ENCODE measurements at places on chromosomes 7 and 10.

DNA sequence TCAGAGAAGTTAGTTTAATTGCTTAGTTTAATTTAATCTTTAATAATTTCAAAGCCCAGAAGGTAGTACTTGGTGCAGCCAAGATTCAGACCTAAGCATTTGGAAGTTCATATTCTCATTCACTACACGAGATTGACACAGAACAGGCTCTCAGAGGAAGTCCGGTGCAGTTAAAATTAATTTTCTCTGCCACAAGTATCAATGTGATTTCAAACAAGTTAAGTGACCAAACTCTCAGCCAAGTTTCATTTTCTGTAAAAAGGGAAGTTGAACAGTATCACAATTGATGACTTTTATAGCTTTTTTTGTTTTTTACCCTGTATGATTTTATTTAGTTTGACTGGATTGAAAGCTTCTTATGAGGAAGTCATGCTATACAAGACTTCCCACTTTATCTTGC lies 1494.9 kb upstream of the LRRTM3 start:
- DNase-seq = no peak

GRCh38 chr7:30114536-30115238 lies 20.1 kb upstream of the MTURN start:
- DNase-seq = no peak

DNA sequence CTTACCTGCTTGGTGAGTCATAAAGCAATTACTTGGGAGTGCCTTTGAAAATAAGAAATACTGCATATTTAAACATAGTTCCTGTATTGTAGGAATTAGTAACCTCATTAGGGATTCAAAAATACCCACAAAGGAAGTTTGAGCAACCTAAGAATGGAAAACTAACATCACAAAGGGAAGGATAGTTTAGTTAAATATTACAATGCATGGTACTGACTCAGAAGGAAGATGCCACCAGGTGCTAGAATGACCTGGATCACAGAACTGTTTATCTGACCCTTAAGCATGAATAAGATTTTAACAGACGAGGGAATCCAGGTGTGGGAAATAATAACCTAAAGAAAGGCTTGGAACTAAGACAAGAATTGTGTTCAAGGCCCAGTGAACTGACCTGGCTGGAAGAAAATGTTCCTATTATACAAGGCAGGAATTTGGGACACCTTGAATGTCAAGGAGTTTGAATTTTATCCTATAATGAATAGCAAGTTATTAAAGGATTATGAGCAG lies 106.4 kb downstream of the GSAP start:
- DNase-seq = no peak

DNA sequence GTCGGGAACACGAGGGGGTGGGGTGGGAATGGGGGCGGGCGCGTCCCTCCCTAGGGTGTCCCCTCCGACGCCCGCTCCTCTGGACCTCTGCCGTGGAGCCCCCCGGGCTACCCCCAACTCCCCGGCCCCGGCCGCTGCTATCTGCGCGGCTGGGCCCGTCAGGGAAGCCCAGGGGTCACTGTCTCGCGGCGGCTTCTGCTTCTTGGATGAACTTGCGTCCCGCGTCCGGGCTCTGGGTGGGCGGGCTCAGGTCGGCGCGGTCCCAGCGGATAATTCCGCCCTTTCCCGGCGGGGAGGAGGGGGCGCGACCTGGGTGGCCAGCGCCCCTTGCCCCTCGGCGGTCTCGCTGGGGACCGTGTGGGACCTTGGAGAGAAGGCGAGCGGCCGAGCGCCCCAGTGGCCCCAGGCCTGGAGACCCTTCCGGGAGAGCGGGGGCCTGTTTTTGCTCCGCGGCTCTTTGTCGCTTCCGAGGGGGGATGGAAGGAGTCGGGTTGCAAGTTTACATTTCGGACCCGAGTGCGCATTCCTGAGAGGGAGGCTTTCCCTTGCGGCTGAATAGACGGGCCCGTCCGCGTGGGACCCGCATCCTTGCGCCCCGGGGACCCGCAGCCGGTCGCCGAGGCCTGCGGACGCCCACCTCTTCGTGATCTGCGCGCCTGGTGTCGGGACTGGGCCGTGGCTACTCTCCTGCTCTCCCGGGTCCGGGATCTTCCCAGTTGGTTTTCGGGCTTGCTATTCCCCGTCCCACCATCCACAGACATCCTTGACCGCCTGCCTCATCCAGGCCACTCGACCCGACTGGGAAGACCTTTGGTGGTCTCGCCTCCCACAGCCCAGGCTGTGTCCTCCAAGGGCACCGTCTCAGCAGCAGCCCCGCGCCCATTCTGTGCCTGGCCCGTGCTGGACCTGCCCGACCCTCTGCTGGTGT lies 812 bp downstream of the DOCK1 start:
- DNase-seq = no peak

DNA sequence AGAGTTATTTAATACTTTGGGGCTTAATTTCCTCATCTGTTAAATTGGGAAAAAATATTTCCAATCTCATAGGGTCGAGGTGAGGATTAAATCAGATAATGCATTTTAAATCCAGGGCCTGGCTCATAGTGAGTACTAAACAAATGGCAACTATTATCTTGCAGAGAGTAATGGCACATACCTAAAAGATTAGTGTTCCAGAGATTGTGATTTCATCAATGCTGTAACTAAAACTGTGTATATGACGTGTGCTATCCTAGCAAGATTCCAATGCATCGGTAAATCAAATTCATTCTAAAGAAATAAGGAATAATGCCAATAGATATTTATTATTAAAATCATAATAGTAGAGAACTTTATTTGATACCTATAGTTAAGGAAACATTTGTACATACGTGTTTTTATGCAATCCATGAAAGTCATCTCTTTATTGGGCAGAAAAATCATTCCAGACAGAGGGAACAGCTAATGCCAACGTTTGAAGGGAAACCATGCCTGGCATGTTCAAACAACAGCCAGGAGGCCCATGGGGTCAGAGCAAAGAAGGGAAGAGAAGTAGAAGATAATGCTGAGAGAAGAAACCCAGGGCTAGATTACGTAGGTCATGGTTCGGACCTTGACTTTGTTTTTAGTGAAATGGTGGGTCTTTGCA lies 174.8 kb upstream of the AGR3 start:
- no peak for DNase-seq

- no peak for DNase-seq
Measured at GRCh38 chr7:158949359-158949758, 93.0 kb downstream of the DYNC2I1 start.

- DNase-seq = no peak
Measured at GRCh38 chr10:21260506-21261149, 264.9 kb downstream of the SKIDA1 start.

- no peak for DNase-seq
Measured at GRCh38 chr7:52257890-52258289, 777.5 kb upstream of the POM121L12 start.

- no peak for DNase-seq
Measured at GRCh38 chr10:69855346-69856111, 53.8 kb downstream of the COL13A1 start.

Data from CD4-positive, alpha-beta T cell treated with Interleukin-1 beta for 1 hour (primary cell).